ENCODE measurements at places on chromosomes 16 and 17.

DNA sequence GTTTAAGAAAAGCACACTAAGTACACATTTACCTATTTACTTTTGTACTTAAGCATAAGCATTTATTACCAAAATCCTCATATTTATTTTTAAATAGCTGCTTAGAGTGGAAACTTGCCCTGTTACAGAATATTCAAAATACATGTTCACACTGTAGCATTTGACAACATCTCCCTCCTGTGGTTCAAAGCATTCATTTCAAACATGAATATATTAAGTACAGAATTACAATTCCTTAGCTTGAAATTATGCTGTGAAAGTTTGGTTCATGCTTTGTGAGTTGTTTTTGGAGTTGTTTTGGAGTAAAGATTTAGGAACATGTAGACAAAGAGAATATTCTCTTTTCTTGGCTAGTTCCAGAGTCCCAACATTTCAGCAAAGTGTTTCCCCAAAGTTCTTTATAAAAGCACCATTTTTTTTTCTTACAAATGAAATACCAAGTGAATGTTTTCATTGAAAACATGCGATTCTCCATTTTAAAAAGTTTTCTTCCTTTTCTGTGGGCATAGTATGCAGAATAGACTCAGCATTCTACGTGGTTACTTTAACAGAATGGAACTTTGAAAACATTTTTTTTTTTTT lies 33.2 kb downstream of the TUBD1 start:
- DNase-seq: no peak

DNA sequence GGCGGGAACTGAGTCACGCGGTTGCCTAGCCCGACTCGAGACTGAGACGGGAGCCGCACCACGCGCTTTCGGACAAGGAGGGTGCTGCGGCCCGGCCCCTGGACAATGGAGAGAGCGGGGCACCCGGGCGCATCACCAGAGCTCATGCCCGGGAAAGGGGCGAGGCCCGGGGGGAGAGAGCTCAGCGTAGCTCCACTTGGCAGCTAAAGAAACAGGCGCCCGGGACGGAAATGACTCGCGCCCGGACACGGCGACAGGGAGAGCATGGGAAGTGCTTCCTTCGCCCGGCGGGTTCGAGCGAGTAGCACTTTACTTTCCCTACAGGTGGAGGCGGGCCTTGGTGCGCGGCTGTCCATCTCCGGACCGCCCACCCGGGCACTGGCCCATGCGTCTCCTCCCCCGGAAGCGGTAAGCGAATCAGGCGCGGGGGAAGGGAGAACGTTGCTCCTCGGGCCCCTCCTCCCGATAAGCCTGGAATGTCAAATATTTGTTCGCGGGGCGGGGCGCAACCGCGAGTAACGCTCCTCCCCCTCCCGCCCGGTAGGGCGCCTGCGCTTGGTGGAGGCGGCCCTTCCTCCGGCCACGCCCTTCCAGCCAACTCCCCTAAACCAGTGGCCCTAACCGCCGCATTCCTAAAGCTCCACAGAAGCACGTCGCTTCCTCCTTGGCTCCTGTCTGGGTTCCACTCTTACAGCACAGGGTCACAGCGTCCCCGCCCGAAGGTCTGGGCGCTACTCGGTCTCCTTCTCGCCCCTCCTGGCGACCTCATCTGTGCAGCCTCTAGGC lies 1.5 kb upstream of the ESRP2 start:
- peak; percentile 99 for DNase-seq

- DNase-seq: no peak
These were observed 918.1 kb upstream of the CDH8 start for GRCh38 chr16:62954144-62955032.

- no peak for DNase-seq
These were observed 2.1 kb downstream of the CLTC start for GRCh38 chr17:59621771-59622170.

GRCh38 chr16:85090873-85091521 lies 21.3 kb downstream of the CIBAR2 start:
- DNase-seq: no peak
